ENCODE measurements at places on chromosomes 6 and 20. TPM values are rescaled to one million over a fixed set of nuclear protein-coding genes. Genes with fewer than 3 reads are reported as not detected.

DNA sequence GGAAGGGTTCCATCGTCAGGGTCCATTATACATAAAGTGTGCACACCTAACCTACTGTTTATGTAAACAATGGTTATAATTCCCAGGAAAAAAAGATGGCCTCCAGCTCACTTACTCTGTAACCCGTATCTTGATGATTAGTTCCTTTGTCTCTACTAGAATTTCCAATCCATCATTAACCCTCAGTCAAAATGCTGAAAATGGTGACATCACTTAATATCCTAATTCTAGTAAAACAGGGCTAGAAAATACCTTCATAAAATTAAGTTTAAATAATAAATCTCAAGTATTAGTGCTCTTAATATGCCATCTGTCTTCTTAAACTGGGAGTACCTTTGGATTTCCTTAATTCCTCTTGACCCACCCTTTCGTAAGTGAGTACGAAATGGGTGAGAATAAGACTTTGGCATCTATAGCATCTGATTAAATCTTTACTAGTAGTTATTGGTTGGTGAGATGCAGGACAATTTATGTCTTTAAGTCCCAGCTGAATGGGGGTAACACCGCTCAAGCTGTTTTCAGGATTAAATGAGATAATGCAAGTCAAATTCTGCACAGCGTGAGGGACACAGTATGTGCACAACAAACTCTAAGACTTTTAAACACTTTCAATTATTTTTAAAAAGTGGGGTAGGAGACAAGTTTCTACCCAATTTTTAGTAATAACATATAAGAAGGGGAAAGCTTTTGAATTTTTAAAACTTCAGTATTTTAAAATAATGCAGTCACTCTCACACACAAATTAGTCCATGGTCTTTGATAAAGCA is 1.6 kb downstream of the HMGN3 start:
- no peak for DNase-seq

- DNase-seq = no peak
Measured at GRCh38 chr6:92289831-92290230, 1129.5 kb downstream of the EPHA7 start.

GRCh38 chr6:120945905-120946594 is 388.2 kb downstream of the TBC1D32 start:
- no peak for DNase-seq

DNA sequence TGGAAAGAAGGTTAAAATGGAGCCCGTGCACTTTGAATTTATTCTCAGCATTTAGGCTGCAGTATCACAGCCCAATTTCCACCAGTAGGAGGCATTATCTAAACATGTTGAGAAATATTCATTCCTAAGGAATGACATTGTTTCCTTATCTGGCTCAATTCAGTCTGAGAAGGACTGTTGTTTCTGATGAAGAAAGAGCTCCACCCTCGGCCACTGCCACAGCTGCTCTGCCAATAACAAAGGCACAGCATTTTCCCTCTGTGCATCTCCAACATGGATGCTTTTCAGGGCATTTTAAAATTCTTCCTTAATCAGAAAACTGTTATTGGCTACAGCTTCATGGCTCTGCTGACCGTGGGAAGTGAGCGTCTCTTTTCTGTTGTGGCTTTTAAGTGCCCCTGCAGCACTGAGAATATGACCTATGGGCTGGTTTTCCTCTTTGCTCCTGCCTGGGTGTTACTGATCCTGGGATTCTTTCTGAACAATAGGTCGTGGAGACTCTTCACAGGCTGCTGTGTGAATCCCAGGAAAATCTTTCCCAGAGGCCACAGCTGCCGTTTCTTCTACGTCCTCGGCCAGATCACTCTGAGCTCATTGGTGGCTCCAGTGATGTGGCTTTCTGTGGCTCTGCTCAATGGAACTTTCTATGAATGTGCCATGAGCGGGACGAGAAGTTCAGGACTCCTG is at the start of gene CALHM5:
TSS of gene CALHM5 (plus strand) at position 216 of the 687 bp plus-strand sequence. CDS start at position 274, 58 bp downstream.
- DNase-seq = no peak

The EEF1A1 gene
- 11,265 TPM for polyA plus RNA-seq

- no peak for DNase-seq
Measured at GRCh38 chr6:140850438-140850837, 1282.3 kb upstream of the GJE1 start.

The HTR1B gene
- polyA plus RNA-seq = 1.7 TPM

- peak; percentile 77 for DNase-seq
Measured at GRCh38 chr6:23414051-23414445, 712.0 kb upstream of the NRSN1 start.

DNA sequence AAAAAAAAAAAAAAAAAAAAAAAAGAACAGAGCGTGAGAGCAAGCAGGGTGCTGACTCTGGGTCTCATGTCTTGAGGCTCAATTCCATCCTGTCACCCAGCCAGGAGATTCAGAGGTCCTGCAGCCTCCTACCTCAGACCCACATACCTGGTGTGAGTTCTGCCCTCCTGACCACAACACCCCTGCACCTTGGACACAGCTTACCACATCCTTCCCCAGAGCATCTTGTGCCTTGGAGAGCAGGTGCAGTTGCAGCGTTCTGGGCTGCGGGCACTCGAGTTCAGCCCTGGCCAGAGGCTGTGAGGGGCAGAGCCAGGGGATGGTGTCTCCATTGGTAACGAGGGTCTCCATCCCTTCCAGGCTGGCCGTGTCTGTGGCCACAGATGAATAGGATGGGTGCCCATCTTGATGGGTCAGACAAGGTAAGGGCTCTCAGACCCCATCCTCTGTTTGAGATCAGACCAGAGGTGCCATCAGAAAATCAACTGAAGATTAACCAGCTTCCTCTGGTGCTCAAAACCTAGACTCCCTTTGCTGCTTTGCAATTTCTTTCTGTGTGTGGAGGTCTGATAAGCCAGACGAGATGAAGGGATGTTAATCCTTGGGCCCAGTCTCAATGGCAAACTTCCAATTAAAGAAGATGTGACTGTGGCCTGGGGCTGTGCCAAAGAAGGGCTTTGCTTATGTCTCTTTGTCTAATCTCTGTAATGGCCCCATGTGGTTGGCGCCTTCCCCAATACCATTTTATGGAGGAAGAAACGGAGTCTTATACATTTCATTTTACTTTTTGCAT is 14.7 kb upstream of the ZNF831 start:
- DNase-seq = no peak

The OPN5 gene
- not detected for polyA plus RNA-seq

GRCh38 chr6:15462717-15463525 is 199.9 kb downstream of the DTNBP1 start:
- no peak for DNase-seq

The ATAT1 gene
- 7.6 TPM for polyA plus RNA-seq

- DNase-seq = no peak
Measured at GRCh38 chr6:108726726-108727339, 121.4 kb upstream of the ARMC2 start.

DNA sequence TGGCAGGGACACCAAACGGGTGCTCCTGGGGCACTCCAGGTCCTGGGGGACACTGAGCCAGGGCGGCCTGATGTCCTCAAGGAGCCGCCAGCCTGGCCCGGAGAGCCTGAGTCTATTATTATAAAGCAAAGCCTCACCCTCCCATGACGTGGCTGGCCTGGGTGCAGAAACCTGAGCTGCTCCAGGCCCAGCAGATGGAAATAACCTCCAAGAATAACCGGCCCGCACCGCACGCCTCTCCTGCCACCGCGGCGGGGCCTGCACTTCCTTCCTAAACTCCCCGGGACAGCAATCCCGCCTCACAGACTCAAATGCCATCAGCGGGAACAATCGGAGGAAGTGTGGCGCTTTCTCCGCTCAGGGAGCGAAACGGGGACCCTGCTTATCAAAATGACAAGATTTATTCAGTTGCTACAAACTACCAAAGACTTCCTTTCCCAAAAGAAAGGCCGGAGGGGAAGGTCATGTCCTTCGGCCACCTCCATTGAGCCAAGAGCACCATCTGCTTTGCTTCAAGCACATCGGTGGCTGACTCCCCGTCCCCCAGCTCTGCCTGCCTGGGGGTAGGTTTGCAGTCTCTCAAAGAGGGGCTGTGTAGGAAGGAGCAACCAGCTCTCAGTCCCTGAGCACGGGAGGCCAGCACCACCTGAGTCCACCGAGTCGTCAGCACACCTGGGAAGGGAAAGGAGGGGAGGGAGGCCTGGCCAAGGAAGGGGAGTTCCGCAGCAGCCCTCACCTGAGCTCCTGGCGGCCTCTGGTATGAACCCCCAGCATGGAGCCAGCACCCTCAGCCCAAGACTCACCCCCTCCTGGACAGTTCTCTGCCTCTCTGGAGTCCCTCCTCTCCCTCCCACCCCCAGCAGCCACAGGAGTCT is 78.6 kb upstream of the QKI start:
- DNase-seq = no peak

DNA sequence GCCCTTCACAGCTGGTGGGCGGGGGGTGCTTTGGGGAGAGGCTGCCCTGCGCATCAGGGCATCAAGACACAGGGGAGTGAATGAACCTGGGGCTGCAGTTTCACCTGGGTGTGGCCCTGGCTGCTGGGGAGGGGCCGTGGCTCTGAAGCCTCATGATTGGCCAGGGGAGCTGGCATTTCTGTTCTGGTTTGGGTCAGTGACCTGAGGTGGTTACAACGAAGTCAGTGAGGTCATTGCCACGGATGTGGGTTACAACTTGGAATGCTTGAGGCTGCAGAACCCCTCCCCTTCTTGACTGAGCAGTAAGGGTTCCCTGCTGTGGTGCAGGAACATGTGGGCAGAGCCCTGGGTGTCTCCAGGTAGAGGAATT is 3.0 kb downstream of the TCEA2 start:
- DNase-seq = no peak

GRCh38 chr20:35952480-35953386 is 1.6 kb downstream of the SCAND1 start:
- no peak for DNase-seq

The LIN28B gene
- polyA plus RNA-seq = not detected

Data from urinary bladder (tissue), 4 donors.